ENCODE measurements at places on chromosomes 16 and 17.

DNA sequence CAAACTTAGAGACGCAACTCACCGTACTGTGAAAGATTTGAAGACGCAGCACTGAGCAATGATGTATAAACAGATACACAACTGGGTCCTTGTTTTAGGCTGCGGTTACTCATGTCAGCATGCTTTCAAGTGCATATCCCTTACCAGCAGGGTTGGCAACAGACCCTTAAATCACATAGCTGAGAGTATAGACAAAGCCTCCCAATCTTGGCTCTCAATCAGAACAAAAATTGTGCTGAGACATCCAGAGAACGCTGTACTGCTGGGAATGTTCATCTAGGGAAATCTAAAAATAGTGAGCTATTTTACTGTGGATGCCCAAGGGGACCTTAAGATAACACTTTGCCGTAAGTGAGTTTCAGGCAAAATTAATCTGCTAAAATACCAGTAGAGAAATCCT lies 84.4 kb upstream of the NUDT7 start:
- DNase-seq, result no peak

DNA sequence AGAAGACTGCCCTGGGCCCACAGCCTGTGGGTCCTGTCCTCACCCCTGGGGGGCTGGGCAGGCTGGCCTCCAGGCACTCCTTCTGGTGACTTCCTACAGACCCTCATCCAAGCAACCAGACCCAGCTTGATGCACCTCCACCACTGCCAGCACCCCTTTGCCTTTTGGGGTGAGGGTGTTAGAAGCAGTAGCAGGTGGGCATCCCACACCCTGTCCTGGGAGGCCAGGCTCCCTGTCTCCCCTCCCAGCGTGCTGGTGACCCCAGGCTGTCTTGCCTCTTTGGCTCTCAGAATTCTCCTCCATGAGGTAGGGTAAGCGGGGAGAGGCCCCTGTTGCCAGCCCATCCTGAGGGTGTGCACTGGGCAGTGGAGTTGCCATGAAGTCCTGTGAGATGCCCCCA lies 33.4 kb downstream of the B9D1 start:
- no peak for DNase-seq

DNA sequence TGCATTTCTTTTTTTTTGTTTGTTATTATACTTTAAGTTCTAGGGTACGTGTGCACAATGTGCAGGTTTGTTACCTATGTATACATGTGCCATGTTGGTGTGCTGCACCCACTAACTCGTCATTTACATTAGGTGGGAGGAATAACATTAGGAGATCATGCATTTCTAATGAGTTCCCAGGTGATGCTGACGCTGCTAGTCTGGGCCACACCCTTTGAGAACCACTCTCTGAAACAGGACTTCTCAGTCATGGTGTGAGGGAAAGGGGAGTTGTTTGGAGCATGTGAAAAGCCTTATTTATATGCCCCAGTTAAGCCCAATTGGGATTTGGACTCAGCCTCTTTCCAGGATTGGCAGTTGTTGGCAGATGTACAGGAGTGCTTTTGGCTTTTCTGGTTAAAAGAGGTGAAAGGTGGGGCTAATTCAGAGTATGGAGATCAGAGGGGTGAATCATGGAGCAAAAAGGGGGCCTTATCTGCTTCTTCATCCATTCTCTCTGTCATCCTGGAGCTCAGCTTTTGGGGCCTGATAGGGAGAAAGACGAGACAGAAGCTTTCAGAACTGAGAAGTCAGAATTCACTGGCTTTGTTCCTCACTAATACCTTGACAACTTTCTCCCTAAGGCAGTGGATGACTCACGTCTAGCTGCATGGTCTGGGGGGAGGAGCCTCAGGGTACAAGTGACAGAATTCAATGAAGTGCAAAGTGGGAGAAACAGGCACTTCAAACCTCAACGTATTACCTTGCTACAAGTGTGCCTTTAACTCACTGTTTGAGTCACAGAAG lies 180.0 kb upstream of the CACNG3 start:
- DNase-seq, result no peak

- no peak for DNase-seq
Observed at GRCh38 chr16:7624871-7625766, 292.5 kb downstream of the RBFOX1 start.

- DNase-seq, result no peak
Observed at GRCh38 chr16:25155553-25156460, 44.3 kb downstream of the LCMT1 start.

DNA sequence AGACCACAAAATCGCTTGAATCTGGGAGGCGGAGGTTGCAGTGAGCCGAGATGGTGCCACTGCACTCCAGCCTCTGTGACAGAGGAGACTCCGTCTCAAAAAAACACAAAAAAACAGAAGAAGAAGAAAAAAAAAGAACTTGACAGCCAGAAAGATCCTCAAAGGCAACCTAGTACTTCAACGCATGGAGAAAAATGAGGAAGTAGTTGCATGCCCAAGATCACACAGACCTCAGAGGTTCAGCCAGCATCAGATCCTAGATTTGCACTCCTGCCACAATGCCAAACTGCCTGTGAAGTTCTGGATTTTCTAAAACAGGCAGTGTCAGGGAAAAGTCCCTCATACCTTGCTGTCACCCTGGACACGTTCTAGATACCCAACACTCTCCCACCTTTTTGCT lies 1.5 kb downstream of the ATPAF2 start:
- no peak for DNase-seq

DNA sequence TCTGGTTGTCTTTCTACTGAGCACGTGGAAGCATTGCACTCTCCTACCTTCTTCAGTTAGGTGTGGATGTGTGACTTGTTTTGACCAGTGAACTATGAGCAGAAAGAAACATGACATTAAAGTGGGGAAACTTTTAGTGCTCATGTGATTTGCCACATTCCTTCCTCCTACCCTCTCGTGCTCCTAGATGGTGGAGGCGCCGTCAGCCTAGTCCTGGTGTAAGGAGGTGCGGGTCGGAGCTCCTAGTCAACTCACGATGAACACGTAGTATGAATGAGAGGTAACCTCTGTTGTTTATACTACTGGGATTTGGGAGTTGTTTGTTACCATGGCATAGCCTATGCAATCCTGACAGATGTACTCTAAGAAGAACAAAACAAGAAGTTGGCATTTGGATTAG lies 47.4 kb downstream of the KSR1 start:
- no peak for DNase-seq

GRCh38 chr16:87096746-87097333 lies 220.4 kb downstream of the C16orf95 start:
- no peak for DNase-seq

GRCh38 chr17:8896641-8897635 lies 29.5 kb upstream of the PIK3R6 start:
- DNase-seq, result no peak

- DNase-seq, result no peak
Observed at GRCh38 chr17:66892246-66892645, 57.3 kb downstream of the CACNG5 start.

GRCh38 chr16:30972872-30973271 lies 12.1 kb upstream of the HSD3B7 start:
- DNase-seq, result no peak

DNA sequence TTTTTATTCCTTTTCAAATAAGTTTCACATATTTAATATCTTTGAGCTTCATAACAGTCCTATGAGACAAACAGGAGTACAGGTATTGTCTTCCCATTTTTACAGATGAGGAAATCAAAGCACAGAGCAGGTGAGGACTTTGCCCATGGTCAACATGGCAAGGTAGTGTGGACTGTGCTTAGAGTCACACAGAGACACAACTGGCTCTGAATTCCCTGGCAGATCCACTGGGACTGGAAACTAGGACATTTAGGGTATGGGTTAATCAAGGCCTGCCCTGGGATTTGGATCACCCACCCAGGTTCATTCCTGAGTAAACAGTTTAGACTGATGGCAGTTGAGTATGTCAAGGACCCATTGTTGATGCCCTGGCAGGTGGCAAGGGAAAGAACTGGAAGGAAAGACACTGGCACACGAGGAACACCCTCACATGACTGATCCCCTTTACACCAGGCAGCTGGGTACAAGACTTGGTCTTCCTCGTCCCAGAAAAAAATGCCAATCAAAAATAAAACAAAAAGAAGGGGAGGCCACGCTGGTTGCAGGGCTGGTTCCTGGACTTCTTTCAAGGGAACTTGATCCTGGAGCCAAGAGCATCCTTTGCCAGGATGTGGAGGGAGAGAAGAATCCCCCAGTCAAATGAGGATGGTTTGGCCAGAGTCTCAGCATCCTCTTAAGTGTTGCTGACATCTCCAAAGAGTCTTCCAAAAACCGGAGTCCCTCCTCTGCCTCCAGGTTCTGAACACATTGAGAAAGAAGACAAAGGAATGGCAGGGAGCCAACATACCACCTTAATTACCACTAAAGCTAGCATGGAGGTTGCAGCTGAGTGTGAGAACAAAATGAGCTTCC lies 34.9 kb downstream of the CHD9 start:
- DNase-seq, result peak; percentile 85

DNA sequence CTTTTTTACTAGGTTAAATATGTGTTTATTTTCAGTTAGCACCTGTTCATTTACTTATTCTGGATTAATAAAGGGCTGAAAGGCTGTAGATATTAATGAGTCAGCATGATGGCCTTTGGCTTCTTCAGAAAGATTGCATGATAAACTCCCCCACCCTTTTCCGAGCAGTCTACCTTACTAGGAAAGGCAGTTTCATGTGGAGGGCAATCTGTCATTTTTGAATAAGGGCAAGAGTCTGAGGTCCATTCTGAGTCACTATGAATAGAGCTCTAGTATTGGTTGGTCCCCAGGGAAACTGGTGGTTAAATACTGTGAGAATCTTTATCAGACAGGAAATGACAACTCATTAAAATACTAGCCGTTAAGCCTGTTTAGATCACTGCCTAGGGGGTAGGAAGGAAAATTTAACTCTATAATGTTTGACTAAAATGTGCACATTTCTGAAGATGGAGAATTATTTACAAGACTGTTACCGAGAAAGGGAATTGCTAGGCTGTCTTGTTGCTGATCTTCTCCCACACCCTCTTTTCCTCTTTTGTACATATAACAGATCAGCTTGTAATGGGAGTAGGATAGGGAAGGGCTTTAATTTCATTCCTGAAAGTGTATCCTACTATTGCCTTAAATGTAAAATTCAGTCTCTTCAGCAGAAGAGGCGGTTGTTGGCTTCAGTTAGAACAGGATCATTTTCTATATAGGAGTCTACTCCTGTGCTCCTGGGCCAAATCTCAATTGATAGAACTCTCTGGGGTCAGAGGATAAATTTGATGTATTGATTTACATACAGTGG lies 63.3 kb downstream of the TUBD1 start:
- DNase-seq, result peak; percentile 79

DNA sequence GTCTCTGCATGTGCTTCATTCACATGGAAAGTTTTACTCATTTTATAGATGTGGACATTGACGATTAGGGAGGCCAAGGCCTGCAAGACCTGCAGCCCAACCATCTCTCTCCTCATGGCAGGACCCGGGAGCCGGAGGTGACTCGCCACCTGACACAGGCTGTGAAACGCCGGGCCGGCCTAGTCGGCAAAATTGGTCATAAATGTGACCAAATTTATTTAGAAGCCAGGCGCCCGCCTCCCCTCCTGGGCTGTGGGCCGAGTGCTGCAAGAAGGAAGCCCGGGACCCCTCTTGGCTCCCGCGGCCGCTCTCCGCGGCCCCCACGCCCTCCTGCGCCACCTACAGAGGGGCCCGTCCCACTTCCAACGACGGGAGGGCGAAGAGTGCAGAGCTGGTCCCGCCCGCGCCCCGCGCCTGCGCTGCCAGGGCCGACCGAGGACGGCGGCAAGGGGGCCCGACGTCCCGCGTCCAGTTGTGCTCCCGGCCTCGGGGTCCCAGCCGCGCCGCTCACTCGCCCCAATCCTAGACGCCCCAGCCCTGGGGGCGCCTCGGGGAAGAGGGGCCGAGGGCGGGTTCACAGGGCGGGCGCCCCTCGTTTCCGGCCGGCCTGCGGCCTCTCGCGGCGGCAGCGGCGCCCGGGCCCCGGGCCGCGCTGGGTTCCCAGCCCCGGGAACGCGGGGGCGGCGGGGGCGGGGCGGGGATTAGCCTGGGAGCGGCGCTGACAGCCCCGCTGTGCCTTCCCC lies 47.5 kb downstream of the WNT3 start:
- DNase-seq, result no peak

DNA sequence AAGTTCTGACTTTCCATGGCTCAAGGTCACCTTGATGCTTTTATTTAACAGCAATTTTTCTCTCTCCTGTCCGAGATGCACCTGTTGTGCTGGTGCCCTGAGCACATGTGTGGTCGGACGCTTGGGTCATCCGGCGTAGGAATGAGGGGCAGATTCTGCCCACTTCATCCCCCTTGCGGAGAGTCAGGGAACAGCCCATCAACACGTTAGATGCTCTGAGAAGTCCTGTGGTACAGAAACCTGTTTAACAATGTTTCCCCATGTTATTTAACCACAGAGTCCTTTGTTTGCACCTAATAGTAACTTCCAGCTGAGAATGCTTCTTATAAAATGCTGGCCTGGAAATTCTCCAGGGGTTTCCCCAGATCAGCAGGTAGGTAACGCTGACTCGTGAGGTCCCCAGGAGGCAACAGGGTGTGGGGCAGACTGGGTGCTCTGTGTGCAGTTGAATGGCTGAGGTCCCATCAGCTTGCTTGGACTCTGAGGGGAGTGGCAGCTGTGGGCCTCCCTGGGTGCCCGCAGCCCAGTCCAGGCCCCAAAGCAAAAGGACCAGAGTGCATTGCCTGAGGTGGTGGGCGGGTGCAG lies 17.8 kb downstream of the DOC2B start:
- no peak for DNase-seq

GRCh38 chr16:49497466-49497865 lies 123.9 kb downstream of the C16orf78 start:
- DNase-seq, result no peak

GRCh38 chr17:35373534-35373983 lies at the start of gene SLFN11:
Gene SLFN11 (minus strand): TSS chr17:35373621. CDS start chr17:35363807, 9,814 bp downstream.
- DNase-seq, result peak; percentile 81

DNA sequence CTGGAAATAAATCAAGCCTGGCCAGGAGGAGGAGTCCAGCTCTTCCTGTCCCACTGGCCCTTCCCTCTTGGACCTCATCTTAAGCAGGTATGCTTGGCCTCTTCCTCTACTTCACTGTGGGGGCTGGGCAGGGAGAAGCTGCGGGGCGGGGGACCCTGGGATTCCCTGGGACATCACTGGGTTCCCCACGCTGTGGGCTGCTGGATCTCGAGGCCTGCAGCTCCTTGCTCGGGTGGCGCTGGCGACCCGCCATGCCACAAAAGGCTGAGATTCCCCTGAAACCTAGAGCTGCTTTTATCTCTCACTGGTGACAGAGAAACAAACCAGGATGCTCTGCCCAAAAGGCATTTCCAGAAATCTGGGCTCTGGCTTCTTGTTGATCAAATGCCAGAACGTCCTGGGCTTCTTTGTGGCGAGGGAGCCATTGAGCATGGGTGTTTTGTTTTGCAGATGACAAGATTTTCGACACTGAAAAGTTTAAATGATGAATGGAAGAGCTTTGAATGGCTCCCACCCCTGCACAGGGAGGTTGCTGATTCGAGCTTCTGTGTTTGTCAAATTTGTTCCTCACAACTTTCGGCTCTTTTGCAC lies 8.6 kb upstream of the PGS1 start:
- no peak for DNase-seq

- DNase-seq, result no peak
Observed at GRCh38 chr17:6660805-6661463, 9.4 kb downstream of the C17orf100 start.

- DNase-seq, result no peak
Observed at GRCh38 chr16:278863-279366, 1.5 kb upstream of the ARHGDIG start.

All from skin of body (tissue), 3 donors.